ENCODE measurements at places on chromosomes 5 and 9. TPM values are rescaled to one million over a fixed set of nuclear protein-coding genes. Genes with fewer than 3 reads are reported as not detected.

DNA sequence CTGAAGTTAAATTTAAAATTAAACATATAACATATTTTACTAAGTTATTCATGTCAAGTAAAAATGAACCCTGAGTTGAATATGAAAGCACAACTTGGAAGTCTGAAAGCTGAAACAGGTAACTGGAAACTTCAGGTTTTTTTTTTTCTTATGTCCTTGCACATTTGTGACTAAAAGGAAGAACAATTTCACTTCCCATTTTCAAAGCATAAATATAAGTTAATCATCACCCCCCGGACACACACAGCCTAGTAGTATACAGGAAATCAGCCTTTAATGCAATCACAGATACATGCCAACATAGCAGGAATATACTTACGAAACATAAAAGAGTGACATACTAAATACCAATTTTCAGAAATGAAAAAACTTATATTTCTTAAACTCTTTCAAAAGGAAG lies 225.9 kb downstream of the RFX3 start:
- DNase-seq, result no peak

- DNase-seq, result no peak
Measured at GRCh38 chr9:967436-967835, 9.0 kb upstream of the DMRT3 start.

DNA sequence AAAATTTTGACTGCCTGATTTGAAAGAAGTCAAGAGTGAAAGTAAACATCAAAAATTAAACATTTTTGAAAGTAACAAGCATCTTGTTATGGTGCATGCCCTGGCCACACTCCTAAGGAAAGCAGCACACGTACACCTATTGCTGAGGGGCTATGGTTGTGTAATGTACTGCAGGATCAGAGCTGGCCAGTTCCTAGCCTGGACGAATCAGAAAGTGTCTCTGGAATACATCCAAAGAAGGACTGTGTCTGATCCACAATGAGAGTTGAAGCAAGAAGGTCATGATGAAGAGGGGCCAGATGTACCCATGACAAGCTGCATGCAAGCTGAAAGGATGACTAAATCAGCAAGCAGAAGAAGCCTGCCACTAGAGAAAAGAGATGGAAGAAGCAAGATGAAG lies 618.2 kb downstream of the TLE1 start:
- no peak for DNase-seq

GRCh38 chr9:70410368-70410767 lies 4.1 kb downstream of the KLF9 start:
- DNase-seq, result no peak

- DNase-seq, result no peak
Measured at GRCh38 chr5:80711216-80711615, 56.4 kb upstream of the DHFR start.

GRCh38 chr5:54577528-54577927 lies 60.0 kb downstream of the SNX18 start:
- DNase-seq, result no peak

GRCh38 chr5:92741906-92742305 lies 839.1 kb downstream of the NR2F1-AS1 start:
- no peak for DNase-seq

DNA sequence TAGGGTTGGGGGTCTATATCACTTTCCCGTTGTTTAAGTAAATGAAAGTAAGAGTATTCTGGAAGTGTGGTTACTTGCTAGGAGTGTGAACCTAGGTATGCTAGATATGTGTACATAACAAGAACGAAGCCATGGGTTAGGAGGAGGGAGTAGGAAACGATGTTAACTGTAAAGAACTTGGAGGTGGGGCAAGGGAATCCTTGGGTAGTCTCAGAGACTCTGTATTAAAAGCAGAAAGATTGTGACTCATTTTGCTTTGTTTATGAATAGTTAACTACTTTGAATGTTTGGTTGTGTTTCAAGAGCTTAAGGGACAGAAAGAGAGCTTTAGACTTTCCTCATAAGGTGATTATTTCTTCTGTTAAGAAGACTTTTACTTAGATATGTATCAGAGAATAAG lies 59.9 kb downstream of the TMEM252 start:
- no peak for DNase-seq

GRCh38 chr9:116476935-116477381 lies 210.1 kb upstream of the TRIM32 start:
- peak; percentile 57 for DNase-seq

- no peak for DNase-seq
Measured at GRCh38 chr5:125470280-125470902, 724.0 kb upstream of the ZNF608 start.

DNA sequence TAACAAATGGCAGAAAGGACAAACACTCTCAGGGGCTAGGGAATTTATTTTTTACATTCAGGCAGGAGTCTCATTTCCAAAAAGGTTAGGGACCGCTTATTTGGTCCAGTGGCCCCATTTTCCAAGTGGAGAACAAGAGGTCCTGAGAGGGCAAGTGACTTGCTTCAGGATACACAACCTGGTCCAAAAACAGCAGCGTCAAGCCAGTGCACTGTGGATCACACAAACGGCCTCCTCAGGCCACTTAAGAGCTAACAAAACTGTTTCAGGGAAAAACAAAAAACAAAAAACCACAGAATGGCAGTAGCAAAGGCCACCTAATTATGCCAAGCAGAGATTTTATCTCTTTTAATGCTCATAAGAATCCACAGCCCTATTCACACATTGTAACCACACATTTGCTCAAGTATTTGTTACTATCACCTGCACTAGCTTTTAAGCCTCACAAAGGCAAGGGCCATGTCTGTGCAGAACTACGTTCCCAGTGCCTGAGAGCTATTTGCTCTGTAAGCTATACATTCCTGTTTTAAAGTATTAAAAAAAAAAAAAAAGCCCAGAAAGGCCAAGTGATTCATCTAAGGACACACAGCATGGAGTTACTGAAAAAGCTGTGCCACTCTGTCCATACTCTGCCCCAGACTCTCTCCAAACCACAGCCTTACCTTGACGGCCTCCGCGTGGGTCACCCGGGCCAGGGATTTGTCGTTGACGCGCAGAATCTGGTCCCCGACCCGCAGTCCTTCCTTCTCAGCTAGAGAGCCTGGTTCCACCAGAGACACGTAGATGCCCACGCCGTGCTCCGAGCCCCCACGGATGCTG lies 1.5 kb downstream of the WHRN start:
- DNase-seq, result peak; percentile 41

GRCh38 chr9:129500161-129500862 lies 120.6 kb downstream of the C9orf50 start:
- no peak for DNase-seq

DNA sequence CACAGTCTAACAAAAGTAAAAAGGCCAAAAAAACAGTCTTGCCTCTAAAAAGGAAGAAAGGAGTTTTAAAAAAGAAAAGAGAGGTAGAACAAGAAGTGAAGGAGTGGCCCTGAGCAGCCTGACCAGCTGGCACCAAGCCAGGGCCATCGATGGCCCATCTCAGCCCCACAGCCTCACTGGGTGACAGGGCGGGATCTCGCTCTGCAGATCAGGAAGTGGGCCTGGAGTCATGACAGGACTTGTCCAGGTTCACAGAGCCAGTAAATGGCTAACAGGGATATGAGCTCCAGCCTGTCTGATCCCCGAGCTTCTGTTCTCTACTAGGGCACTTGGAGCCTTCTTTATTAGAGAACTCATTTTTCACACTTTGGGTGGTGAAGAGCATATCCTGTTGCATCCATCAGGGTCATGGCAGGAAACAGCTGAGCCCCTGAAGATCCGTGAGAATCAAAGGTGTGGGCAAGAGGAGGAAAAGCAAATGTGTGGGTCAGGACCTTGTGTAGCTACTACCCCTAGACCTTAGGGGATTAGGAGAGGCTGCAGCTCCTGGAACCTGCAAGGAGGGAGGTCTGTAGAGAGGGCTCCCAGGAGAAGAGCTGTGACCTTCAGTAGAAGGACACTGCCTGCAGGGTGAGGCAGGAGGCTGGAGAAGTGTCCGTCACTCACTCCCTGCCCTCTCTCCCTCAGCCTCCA lies 299.0 kb upstream of the MSX2 start:
- no peak for DNase-seq

GRCh38 chr5:148482697-148483462 lies 99.1 kb downstream of the FBXO38 start:
- peak; percentile 50 for DNase-seq

DNA sequence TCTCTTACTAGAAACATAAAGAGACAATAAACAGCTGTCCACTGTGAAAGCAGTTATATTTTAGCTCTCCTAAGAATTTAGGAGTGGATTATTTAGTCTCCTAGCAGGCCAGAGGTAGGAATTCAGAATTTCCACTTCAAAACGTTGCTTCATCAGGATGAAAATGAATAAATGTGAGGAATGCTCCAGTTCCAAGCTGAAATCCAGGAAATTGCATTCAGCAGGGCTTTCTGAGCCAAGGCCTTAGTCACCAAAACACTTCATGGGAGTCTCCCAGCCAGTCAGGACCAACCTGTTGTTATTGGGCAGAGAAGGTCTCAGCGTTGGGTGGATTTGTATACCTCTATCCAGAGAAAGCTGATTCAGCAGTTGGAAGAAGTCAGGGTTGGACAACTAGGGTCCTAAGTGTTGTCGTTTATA lies 1040.3 kb downstream of the TLE1 start:
- DNase-seq, result peak; percentile 27

DNA sequence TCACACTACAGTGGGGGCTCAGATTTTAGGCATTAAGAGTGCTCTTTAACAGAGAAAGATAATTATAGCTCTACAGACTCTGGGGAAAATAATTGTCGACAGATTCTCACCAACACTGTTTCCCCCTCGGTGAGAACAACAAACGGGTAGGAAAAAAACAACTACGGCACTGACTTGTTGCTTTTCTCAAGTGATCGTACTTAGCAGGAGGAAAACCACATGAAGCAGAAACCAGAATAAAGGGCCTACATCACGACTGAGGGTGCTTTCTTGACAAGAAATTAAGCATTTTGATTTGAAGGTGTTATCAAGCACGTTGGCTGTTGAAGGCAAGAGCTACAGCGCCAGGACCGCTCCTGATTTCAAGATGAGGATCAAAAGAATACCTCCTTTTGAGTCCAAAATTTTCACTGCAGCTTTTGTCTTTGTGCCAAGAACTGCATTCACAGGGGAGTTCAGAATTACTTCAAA lies 27.2 kb upstream of the CER1 start:
- no peak for DNase-seq

GRCh38 chr9:109198736-109199382 lies 31.8 kb upstream of the FRRS1L start:
- no peak for DNase-seq

SV2C gene
- total RNA-seq, result not detected

DCTN3 gene
- 129 TPM for total RNA-seq

NR2F1 gene
- 0.70 TPM for total RNA-seq

SPINK6 gene
- not detected for total RNA-seq

TLR4 gene
- total RNA-seq, result 15.6 TPM

CCNB1 gene
- total RNA-seq, result 2.5 TPM

ENTREP1 gene
- 18.7 TPM for total RNA-seq
